ENCODE measurements at places on chromosomes 16 and 17.

DNA sequence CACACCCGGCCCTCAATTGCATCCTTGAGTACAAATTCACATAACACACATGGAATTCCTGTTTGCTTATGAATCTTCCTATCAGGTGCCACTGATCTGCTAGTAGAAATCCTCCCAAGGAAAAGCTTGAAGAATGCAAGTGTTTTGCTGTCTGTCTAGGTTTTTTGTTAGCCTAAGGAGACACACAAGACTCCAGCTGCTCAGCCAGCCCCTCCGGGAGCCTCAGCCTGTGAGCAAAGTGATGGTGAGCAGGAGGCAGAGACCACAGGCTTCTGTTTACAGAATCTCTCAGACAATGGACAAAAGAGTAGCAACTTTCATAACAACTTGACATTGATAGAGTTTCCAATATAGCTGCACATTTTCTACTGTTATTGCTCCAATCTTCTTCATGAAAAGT, 18.4 kb upstream of the PRKCA start:
- no peak for DNase-seq

DNA sequence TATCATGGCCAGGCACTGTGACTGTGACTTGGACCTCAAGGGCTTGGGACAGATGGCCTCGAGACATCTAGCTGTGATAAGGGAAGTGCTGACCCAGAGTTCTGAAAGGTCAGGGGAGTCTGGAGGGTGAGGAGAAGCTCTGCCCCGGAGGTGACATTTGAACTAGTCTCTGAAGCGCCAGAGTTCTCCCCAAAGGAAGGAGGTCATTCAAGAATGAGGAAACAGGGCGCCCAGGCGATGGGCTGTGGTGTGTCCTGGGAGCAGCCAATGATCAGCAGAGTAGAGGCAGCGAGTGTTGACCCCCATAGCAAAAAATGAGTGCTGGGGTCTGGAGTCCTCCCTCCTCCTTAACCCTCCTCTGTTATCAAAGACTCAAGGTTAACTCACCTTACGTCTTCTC, 4.9 kb downstream of the STARD3 start:
- no peak for DNase-seq

GRCh38 chr17:19288453-19288852, 51.3 kb downstream of the EPN2 start:
- no peak for DNase-seq

GRCh38 chr17:79826841-79827578, 12.2 kb downstream of the CBX4 start:
- DNase-seq = no peak

DNA sequence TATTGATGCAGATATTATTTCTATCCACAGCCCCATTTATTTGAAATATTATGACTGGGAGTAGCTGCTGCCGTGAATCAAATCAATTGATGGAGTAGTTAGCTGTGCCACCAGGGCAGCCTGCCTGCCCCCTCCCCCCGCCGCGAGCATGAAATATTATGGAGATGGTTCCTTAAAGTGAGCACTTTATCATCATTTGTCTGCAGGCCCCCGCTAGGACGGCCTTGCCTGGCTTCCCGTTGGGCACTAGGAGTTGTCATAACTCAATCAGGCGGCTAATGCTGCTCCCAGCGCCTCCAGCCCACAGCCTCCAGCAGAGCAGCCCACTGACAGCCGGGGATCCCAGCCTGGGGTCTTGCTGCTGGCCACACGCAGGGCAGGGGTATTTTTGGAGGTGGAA, 173.9 kb downstream of the SALL1 start:
- no peak for DNase-seq

GRCh38 chr16:82653550-82654511, 27.1 kb downstream of the CDH13 start:
- no peak for DNase-seq
